Right ventricle myocardium superior (tissue), 1 donor: ENCODE measurements at places on chromosomes 6 and 20. TPM values are rescaled to one million over a fixed set of nuclear protein-coding genes. Genes with fewer than 3 reads are reported as not detected.

SLC17A2 gene
- total RNA-seq, result not detected

SF3B5 gene
- total RNA-seq, result 112 TPM

RIPPLY2 gene
- not detected for total RNA-seq

MACROD2 gene
- 4.2 TPM for total RNA-seq

MLN gene
- total RNA-seq, result not detected

PBOV1 gene
- not detected for total RNA-seq

CSNK2A1 gene
- 103 TPM for total RNA-seq

ZNF334 gene
- total RNA-seq, result 0.40 TPM

LY6G5B gene
- 2.8 TPM for total RNA-seq

SNRPB gene
- total RNA-seq, result 49.9 TPM
